ENCODE measurements at places on chromosomes 5 and 9. TPM values are rescaled to one million over a fixed set of nuclear protein-coding genes. Genes with fewer than 3 reads are reported as not detected.

Gene TNFSF15
- total RNA-seq: 0.32 TPM

Gene BTNL8
- total RNA-seq: not detected

Gene TRIM7
- 2.0 TPM for total RNA-seq

Gene NR3C1
- total RNA-seq: 12.6 TPM

Gene TAF1L
- not detected for total RNA-seq

Gene PCDHGA2
- total RNA-seq: 1.9 TPM

Gene MTAP
- total RNA-seq: 25.6 TPM

Gene RNF38
- 11.3 TPM for total RNA-seq
